ENCODE measurements at places on chromosomes 7 and 10.
A peak's percentile ranks its signal among the peaks of the same experiment; 100 is the strongest.

GRCh38 chr7:28890137-28890536, 68.0 kb downstream of the TRIL start:
- DNase-seq = peak; percentile 62

- DNase-seq = no peak
Measured at GRCh38 chr10:89525556-89525955, 9.8 kb downstream of the SLC16A12 start.

GRCh38 chr7:138257459-138258196, 181.4 kb downstream of the AKR1D1 start:
- DNase-seq = no peak

DNA sequence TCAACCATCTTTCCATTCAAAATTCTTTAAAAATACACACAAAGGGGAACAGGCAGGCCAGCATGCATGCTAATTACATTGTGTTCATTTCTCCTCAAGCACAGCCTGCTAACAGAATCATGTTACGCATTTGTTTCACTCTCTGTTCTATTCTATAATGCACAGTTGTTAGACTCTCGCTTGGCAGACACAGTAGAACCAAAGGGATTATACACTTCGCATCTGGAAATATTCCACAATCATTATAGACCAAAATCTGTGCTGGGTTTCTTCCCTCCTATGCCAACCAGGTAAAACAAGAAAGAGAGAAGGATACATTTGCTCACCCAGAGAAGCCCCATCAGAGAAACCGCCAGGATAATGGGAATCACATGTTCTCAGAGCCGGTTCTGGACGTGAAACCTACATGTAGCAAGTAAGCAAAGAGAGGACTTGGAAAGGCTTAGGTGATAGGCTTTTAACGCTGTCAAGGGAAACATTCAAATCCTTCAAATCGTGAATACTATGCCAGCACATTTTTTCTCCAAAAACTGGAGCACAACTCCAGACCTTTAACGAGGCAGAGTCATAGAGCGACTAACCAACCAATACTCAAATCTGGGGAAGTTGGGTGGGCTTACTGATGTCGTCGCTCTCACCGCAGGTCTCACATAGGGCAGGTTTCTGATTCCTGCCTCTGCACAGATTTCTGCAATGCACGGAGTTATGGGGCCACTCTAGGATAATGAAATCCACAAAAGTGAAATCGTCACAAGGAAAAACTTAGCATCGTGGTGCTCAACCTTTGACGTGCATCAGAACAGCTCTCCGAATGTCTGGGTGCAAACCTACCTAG, 380.5 kb upstream of the AUTS2 start:
- DNase-seq = no peak

DNA sequence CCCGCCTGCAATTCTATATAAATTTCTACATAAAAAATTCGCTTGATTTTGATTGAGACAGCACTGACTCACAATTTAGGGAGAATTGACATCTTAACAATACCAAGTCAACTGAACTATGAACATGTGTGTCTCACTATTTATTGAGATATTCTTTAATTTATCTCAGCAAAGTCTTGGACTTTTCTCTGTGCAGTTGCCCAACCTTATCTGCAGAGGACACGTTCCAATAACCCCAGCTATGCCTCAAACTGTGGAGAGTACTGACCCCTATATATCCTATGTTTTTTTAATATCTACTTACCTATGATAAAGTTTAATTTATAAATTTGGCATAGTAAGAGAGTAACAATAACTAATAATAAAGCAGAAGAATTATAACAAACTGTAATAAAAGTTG, 69.4 kb upstream of the PIP4K2A start:
- DNase-seq = no peak

- no peak for DNase-seq
Measured at GRCh38 chr10:123527151-123527550, 139.0 kb upstream of the GPR26 start.

DNA sequence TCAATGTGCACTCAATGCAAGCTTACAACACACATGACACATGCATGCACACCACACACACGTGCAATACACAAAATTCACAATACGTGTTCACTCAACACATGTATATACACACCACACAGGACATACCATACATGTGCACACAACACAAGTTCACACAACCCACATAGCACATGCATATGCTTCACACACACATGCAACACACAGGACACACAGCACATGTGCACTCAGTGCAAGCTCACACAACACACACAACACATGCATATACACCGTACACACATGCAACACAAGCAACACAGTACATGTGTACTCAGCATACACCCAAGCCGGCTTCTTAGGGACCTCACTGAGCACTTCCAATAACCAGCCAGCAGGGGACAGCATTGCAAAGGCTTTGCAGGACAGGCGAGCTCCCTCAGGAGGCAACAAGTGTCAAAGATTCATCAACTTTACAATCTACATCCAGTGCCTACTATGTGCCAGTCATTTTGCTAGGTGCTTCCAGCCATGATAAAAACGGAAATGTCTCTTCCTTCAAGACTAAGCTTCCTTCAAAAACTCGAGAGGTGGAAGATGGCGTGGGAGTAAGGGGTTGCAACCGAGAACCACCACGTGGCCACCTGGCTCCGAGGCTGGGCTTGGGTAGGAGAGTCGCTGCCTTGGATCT, 61.1 kb downstream of the JCAD start:
- DNase-seq = peak; percentile 49

GRCh38 chr10:79048639-79049550, 19.9 kb upstream of the ZMIZ1 start:
- DNase-seq = no peak

- DNase-seq = no peak
Measured at GRCh38 chr7:136166521-136166920, 189.4 kb upstream of the MTPN start.

GRCh38 chr7:52271703-52272102, 763.7 kb upstream of the POM121L12 start:
- DNase-seq = no peak

DNA sequence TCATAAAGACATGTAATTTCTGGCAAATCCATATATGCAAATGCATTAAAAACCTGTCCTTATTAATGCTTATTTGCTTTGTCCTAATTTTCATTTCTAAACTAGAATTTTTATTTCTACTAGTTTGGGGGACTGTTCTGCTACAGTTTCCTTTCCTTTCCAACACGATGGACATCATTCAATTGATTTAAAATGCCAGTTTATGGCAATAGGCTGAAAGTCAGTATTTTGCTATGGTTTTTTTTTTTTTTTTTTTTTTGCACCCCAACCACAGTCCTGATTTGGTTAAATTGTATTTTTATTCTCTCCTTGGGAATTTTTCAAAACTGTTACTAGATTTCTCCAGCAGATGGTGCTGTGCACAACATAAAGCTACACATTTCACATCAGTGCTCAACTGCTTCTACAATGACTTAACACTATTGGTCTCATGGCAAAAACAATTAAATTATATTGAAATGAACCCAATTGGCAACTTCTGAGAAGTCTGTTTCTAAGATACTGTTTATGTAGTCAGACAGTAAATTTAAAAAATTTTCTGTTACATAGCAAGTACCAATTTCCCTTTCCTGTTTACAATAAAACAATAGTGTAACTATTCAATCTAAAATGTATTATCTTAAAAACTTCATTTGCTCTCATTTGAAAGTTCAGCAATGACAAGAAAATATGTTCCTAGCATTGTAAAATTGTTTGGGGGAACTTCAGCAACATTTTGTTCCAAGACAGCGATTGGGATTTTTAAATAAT, 193.8 kb upstream of the CCDC6 start:
- peak; percentile 19 for DNase-seq

GRCh38 chr7:28408105-28408959, 4.0 kb upstream of the CREB5 start:
- DNase-seq = no peak

GRCh38 chr10:22434521-22434920, 89.2 kb downstream of the SPAG6 start:
- DNase-seq = no peak

- DNase-seq = no peak
Measured at GRCh38 chr7:107463139-107464078, 6.4 kb upstream of the GPR22 start.

- no peak for DNase-seq
Measured at GRCh38 chr10:117047947-117048346, 43.0 kb upstream of the SHTN1 start.

- DNase-seq = no peak
Measured at GRCh38 chr7:8515640-8516185, 82.3 kb downstream of the NXPH1 start.

DNA sequence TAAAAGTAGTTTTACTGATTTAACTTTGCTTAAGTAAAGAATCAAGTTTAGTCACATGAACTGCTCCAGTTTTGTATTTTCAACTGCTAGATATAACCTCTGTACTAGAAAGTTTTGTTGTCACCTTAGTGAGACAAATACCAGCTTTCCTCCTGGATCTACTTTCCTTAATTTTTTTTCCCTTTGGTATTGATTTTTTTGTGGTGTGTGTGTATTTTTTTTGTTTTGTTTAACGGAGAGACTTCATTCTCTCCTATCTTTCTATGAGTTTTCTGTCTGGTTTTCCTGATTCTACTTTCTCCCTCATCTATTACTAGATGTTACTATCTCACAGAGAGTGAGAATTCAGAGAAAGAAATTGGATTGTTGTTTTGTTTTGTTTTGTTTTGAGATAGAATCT, 52.0 kb downstream of the TASOR2 start:
- no peak for DNase-seq

DNA sequence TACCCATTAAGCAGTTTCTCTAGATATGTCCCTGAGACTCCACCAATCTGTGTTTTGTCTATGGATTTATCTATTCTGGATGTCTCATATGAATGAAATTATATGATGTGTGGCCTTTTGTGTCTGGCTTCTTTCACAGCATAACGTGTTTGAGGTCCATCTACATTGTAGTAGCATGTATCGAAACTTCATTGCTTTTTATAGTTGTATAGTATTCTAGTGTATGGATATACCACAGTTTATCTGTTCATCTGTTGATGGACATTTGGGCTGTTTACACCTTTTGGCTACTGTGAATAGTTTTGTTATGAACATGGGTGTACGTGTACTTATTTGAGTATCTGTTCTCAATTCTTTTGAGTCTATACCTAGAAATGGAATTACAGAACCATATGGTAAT, 9.6 kb downstream of the KAT6B start:
- DNase-seq = no peak

DNA sequence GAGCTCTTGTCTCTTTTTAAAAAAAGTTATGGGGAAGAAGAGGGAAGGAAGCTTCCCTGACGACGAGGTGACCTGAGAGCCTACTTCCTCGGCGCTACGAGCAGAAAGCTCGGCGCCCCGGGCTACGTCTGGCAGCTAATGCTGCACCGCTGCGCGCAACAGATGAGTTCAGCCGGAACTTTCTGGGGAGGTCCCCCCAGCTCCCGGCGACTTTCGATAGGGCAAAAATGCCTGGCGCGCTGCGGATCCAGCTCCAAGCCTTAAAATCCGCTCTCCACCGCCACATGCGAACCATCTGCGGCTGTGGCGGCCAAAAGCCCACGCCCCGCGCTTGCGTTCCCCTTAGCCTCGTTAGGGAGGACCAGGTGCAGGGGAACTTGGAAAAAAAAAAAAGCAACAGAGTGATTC, 621 bp downstream of the P4HA1 start:
- no peak for DNase-seq

GRCh38 chr10:121481180-121481579, 117.1 kb downstream of the FGFR2 start:
- no peak for DNase-seq

DNA sequence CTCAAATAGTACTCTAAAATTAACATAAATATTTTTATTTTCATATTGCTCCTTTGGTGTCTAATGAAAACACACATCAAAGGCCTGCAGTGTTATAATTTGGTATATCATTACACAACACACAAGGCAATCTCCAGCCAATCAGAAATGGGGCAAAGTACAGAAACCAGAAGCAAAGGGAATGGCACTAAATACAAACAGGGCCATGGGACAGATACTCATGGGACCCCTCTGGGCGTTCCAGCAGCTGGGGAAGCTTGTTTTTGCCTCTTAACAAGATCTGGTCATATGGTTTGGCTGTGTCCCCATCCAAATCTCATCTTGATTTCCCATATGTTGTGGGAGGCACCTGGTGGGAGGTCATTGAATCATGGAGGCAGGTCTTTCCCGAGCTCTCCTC, 551.8 kb upstream of the NRP1 start:
- no peak for DNase-seq

DNA sequence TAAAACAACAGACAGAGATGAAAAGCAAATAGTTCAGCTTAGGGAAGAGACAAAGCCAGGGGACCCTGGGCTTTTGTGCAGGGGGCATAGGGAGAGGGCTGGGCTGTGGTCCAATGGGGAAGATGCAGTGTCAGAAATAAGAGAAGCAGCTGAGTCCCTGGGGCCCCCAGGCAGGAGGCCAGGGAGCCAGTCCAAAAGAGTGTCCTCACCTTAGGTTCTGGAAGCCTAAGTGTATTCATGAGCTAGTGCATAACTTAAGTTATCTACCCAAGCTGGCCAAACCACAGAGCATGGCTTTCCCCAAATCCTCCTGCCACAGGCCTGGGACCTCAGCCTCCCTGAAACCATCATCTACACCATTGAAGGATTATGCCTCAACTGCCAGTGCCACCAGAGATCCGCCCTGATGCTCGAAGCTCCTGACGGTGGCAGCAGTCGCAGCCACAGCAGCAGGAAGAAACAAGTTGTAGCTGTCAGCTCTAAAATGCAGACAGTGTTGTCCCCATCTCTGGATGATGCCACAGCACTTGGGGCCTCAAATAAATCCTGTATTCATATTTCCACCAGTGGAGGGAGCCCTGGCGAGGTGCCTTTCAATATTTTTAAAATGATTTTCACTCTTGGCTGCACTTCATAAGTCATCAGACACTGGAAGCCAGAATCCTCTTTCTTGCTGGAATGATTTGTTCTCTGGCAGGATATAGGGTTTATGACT, 574.6 kb downstream of the GRID1 start:
- DNase-seq = peak; percentile 26

DNA sequence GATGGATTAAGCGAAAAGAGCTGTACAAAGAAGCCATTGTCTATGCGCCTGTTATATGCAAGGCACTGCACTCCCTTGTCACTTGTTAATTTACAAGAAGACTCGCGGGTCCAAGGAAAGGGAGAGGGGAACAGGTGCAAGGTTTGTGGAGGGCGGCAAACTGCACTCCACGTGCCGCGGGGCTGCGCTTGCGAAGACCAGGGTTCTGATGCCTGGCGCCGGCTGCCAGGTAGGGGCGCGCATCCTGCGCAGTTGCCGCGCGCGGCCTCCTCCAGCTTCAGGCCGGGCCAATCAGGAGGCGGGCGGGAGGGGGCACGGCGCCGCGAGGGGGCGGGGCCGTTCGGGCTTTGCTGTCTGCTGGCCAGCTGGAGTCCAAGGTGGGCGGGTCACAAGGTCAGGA, 140.6 kb upstream of the PALS2 start:
- no peak for DNase-seq

GRCh38 chr7:143492043-143492471, 14.4 kb downstream of the TAS2R41 start:
- DNase-seq = no peak

- no peak for DNase-seq
Measured at GRCh38 chr7:132650498-132650897, 74.2 kb upstream of the PLXNA4 start.

- DNase-seq = no peak
Measured at GRCh38 chr10:88092973-88093372, 229.5 kb downstream of the PTEN start.

GRCh38 chr7:10300577-10300976, 673.1 kb upstream of the PHF14 start:
- DNase-seq = no peak
